ENCODE measurements at places on chromosomes 4 and X. TPM values are rescaled to one million over a fixed set of nuclear protein-coding genes. Genes with fewer than 3 reads are reported as not detected.

- no peak overlapping the region for H3K27ac ChIP-seq
- DNase-seq = no peak
- H3K36me3 ChIP-seq = no peaks in the 10 kb centered on the region
Measured at GRCh38 chr4:43244688-43245382, 352.3 kb downstream of the GRXCR1 start.

The UNC5C gene
- total RNA-seq = 1.8 TPM

DNA sequence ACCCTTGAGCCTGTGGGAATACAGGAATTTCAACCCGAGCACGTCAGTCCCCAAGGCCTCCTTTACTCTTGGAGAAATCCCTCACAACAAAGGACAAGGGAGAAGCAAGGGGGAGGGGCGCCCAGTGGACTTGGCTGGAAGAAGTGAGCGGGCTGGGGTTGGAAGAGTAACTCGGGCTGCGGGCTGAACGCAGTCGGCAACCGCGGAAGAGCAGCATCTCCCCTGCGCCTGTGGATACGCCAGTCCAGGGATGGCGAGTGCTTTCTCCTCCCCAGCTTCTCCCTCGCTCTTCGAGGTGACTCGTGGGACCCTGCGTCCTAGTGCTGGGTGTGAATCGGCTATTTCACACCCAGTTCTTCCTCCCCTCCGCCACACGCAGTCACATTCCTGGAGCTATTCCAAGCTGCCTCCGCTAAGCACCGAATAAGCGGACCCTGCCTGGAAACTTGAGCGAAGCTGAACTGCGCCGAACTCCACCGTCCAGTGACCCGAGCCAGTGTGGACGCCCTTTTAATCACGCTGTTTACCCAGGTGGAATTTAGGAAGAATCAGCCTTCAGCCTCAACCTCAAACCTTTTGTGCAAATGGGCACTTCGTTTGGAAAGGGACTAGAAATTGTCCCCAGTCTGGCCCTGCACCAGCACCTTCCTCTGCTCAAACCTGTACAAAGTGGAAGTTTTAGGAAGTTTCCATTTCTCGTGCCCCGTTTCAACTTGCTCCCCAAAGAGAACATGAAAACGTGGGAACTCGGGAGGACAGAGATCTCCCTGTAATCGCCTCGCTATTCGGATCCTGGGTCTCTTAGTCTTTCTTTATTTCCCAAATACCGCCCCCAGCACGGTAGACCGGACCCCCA is 64.3 kb upstream of the WDR17 start:
- H3K4me1 ChIP-seq = peaks cover 18% of the 10 kb centered on the region
- no peaks in the 10 kb centered on the region for H3K27me3 ChIP-seq
- DNase-seq = peak; percentile 71
- peak overlapping the region; percentile 30 for H3K27ac ChIP-seq
- H3K36me3 ChIP-seq = no peaks in the 10 kb centered on the region
- peak overlapping the region; percentile 60 for H3K4me3 ChIP-seq

The ASB11 gene
- total RNA-seq = 0.14 TPM

The ARHGAP36 gene
- total RNA-seq = not detected

GRCh38 chrX:41145920-41146608 is 60.8 kb downstream of the USP9X start:
- no peaks in the 10 kb centered on the region for H3K4me1 ChIP-seq
- peaks cover 80% of the 10 kb centered on the region for H3K36me3 ChIP-seq
- H3K4me3 ChIP-seq = no peak overlapping the region
- no peaks in the 10 kb centered on the region for H3K27me3 ChIP-seq
- DNase-seq = no peak

GRCh38 chrX:100340491-100341141 is 69.5 kb downstream of the PCDH19 start:
- H3K36me3 ChIP-seq = no peaks in the 10 kb centered on the region
- H3K27ac ChIP-seq = no peak overlapping the region
- H3K4me3 ChIP-seq = no peak overlapping the region
- no peaks in the 10 kb centered on the region for H3K4me1 ChIP-seq
- H3K27me3 ChIP-seq = no peaks in the 10 kb centered on the region

The ANOS1 gene
- 46.5 TPM for total RNA-seq

- DNase-seq = no peak
- no peaks in the 10 kb centered on the region for H3K36me3 ChIP-seq
- no peak overlapping the region for H3K27ac ChIP-seq
- no peaks in the 10 kb centered on the region for H3K27me3 ChIP-seq
- no peaks in the 10 kb centered on the region for H3K4me1 ChIP-seq
- H3K4me3 ChIP-seq = no peak overlapping the region
Measured at GRCh38 chrX:24306440-24306839, 7.4 kb downstream of the SUPT20HL2 start.

GRCh38 chr4:141174457-141174856 is 41.2 kb upstream of the RNF150 start:
- H3K36me3 ChIP-seq = no peaks in the 10 kb centered on the region
- H3K4me1 ChIP-seq = no peaks in the 10 kb centered on the region
- H3K27ac ChIP-seq = no peak overlapping the region
- no peak overlapping the region for H3K4me3 ChIP-seq

The BTK gene
- total RNA-seq = 40.0 TPM

The EPHA5 gene
- not detected for total RNA-seq

The OCRL gene
- 22.0 TPM for total RNA-seq

Measured in upper lobe of left lung (tissue), 6 donors.